H1 (cell line): ENCODE measurements at places on chromosomes 11 and 22. TPM values are rescaled to one million over a fixed set of nuclear protein-coding genes. Genes with fewer than 3 reads are reported as not detected.

- no peak overlapping the region for H3K27ac ChIP-seq
- no peaks in the 10 kb centered on the region for H3K27me3 ChIP-seq
- no peak for DNase-seq
- H3K4me3 ChIP-seq, result no peak overlapping the region
- H3K4me1 ChIP-seq, result peaks cover 9% of the 10 kb centered on the region
- no peaks in the 10 kb centered on the region for H3K36me3 ChIP-seq
Observed at GRCh38 chr11:131859538-131860210, 489.3 kb downstream of the NTM start.

DNA sequence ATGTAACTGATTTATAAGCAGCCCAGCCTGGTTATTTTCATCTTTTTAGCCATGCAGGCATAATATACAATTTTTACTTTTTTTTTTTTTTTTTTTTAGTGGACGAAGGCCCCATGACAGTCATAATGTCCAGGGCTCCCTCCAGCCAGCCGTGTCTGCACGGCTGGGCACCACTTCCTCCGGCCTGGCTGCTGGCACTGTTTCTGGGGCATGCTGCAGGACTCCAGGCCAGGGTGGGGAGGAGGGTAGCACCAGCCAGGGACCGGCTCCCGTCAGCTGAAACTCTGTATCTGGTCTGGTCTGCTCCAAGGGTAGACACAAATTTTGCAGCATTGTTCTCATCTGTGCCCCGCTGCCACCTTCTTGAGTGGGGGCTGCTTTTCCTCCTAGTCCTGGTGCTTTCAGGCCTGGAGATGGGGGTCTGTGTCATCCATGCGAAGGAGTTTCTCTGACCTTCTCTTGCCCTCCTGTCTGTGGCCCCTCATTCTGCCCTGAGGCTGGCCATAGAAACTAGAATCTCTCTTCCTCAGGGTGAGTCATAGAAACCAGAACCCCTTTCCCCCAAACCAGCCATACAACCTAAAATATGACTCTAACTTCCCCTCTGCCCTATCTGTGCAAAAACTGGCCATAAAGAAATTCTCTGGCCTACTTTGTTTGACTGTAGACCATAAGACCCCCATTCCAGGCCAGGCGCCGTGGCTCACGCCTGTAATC, 9.2 kb upstream of the RRP7A start:
- DNase-seq, result no peak
- no peak overlapping the region for H3K4me3 ChIP-seq
- H3K4me1 ChIP-seq, result no peaks in the 10 kb centered on the region
- H3K27ac ChIP-seq, result no peak overlapping the region

GRCh38 chr11:134132808-134133207, 63.9 kb downstream of the JAM3 start:
- DNase-seq, result no peak
- H3K36me3 ChIP-seq, result no peaks in the 10 kb centered on the region
- no peaks in the 10 kb centered on the region for H3K4me1 ChIP-seq

DNA sequence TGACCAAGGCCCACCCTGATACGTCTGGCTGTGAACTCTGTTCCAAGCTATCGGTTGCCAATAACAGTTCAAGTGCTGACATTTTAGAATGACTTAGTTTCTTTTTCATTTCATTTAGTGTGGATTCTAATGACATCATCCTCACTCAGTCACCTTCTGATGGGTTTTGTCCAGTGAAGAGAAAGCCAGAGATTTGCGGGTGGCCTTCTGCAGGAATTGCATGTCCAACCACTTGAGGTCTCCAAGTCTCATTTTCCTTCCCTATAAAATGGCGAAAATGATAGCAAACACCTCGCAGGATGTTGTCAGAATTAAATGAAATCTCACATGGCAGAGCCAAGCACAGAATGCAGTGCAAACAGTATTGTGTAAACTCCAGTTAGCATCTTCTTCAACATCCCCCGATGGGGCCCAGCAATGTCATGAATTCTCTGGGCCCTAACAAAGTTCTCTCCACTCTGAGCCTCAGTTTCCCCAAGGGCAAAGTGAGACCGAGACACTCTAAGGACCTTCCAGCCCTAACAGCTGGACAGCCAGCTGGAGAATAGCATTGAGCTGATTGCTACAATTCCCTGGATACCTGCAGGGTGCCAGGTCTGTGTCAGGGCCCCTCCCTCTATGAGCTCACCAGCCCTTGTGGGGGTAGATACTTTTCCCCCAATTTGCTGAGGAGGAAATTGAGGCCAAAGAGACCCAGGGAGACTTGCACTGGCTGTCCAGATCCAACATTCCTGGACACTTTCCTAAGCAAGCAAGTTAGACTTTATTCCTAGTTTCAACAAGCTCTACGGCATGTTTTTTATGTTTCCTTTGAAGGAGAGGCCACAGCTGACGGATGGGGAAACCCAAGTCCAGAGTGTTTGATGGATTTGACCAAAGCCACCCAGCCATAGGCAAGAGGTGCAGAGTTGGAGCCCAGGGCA, 286.7 kb downstream of the MN1 start:
- H3K4me1 ChIP-seq, result no peaks in the 10 kb centered on the region; the same call in none of the 2 replicates
- H3K36me3 ChIP-seq, result no peaks in the 10 kb centered on the region
- H3K27me3 ChIP-seq, result no peaks in the 10 kb centered on the region
- H3K4me3 ChIP-seq, result no peak overlapping the region

GRCh38 chr11:74310857-74311256, 583 bp downstream of the P4HA3 start:
- no peak overlapping the region for H3K27ac ChIP-seq
- no peaks in the 10 kb centered on the region for H3K4me1 ChIP-seq
- peaks cover 16% of the 10 kb centered on the region for H3K27me3 ChIP-seq
- DNase-seq, result no peak
- H3K4me3 ChIP-seq, result peak overlapping the region; percentile 59

GRCh38 chr22:30296324-30296723, 7.0 kb upstream of the CASTOR1 start:
- no peaks in the 10 kb centered on the region for H3K36me3 ChIP-seq
- no peak for DNase-seq
- H3K4me1 ChIP-seq, result no peaks in the 10 kb centered on the region
- H3K4me3 ChIP-seq, result no peak overlapping the region
- H3K27me3 ChIP-seq, result no peaks in the 10 kb centered on the region
- H3K27ac ChIP-seq, result no peak overlapping the region

GRCh38 chr22:39135092-39135896, 17.2 kb downstream of the CBX7 start:
- peaks cover 13% of the 10 kb centered on the region; the same call in 1 of the 2 replicates for H3K4me1 ChIP-seq
- H3K27me3 ChIP-seq, result no peaks in the 10 kb centered on the region
- no peak overlapping the region for H3K27ac ChIP-seq
- H3K4me3 ChIP-seq, result no peak overlapping the region

DNA sequence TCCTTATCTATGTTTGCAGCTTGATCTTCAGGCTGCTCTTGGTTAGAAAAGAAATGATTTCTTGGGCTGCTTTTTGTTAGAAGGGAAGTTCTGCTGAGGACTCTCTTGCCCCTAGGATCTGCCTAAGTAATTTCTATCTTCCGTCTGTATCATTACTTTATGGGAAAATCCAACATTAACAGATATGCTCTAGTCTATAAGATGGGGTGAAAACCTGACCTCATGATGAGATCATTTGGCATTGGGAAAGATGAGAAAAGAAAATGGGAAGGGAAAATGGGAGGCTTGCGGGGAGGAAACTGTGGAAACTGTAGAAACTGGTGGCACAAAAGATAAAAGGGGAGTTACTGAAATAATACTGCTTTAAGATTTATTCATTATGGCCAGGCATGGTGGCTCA, 63.6 kb downstream of the FDX1 start:
- peaks cover 6% of the 10 kb centered on the region for H3K4me1 ChIP-seq
- no peak overlapping the region for H3K4me3 ChIP-seq
- H3K27ac ChIP-seq, result no peak overlapping the region
- no peaks in the 10 kb centered on the region for H3K27me3 ChIP-seq

GRCh38 chr22:49290711-49291110, 537.0 kb downstream of the BRD1 start:
- no peak overlapping the region for H3K27ac ChIP-seq
- H3K36me3 ChIP-seq, result no peaks in the 10 kb centered on the region
- H3K4me3 ChIP-seq, result no peak overlapping the region
- H3K27me3 ChIP-seq, result 0 out of 2 replicates have a peak, but pooled peaks cover 2% of the 10 kb centered on the region
- no peak for DNase-seq

DNA sequence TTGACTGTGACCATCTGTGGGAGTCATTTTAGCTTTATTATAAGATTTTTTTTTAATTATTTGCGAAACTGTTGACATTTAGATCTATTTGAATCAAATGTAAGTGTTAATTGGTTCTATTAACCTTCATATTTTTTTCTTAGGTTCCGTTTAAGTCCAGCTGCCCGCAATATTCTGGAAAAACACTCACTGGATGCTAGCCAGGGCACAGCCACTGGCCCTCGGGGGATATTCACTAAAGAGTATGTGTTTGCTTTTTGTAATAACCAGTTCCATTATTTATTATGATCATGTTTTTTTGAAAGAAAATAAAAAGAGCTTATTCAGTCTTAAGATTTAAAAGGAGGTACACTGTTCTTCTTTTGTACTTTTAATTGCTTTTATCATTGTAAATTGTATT, 43.9 kb downstream of the PDHX start:
- H3K4me1 ChIP-seq, result no peaks in the 10 kb centered on the region
- no peak overlapping the region for H3K4me3 ChIP-seq
- no peak for DNase-seq
- no peaks in the 10 kb centered on the region for H3K27me3 ChIP-seq

DNA sequence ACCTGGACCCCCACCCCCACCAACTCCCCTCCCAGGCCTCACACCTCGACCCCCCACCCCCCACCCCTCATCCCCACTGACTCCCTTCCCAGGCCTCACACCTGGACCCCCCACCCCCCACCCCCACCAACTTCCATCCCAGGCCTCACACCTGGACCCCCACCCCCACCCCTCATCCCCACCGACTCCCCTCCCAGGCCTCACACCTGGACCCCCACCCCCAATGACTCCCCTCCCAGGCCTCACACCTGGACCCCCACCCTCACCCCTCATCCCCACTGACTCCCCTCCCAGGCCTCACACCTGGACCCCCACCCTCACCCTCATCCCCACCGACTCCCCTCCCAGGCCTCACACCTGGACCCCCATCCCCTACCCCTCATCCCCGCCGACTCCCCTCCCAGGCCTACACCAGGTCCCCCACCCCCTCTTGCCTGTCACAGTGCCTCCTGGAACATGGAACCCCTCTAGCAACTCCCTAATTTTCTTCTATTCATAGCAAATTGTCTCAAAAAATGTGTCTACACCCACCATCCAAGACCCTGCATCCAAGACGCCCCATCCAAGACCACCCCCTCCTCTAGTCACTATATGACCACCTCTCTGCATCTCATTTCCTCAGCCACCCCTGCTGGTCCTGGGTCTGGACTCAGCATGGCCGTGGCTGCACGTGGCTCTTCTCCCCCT, 36.9 kb upstream of the BRSK2 start:
- DNase-seq, result no peak
- no peaks in the 10 kb centered on the region for H3K27me3 ChIP-seq
- no peak overlapping the region for H3K27ac ChIP-seq
- no peaks in the 10 kb centered on the region for H3K4me1 ChIP-seq

DNA sequence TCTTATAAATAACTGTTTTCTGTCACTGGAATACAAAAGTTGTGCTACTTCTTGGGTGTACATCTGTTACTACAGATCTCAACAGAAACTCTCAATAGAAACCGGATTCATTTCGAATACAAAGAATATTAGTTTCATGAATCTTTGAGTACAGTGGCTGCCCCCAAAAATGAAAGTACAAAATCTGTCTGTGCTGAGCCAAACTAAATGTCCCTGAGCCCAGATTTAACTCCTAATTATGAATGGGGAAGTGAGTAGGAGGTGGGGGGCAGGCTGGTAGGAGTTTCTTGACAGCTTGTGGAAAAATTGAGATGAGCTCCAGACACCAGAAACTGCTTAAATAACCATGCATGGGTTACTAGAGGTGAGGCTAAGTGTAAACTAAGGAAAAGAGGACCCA, 41.6 kb downstream of the PITPNB start:
- H3K27ac ChIP-seq, result no peak overlapping the region
- peaks cover 10% of the 10 kb centered on the region for H3K36me3 ChIP-seq
- no peaks in the 10 kb centered on the region for H3K27me3 ChIP-seq
- no peak overlapping the region for H3K4me3 ChIP-seq
- no peaks in the 10 kb centered on the region for H3K4me1 ChIP-seq
- no peak for DNase-seq

GRCh38 chr11:47057365-47057764, 119.3 kb downstream of the ARFGAP2 start:
- H3K4me1 ChIP-seq, result peaks cover 7% of the 10 kb centered on the region
- no peaks in the 10 kb centered on the region for H3K36me3 ChIP-seq
- H3K27me3 ChIP-seq, result no peaks in the 10 kb centered on the region
- no peak for DNase-seq
- H3K4me3 ChIP-seq, result no peak overlapping the region

DNA sequence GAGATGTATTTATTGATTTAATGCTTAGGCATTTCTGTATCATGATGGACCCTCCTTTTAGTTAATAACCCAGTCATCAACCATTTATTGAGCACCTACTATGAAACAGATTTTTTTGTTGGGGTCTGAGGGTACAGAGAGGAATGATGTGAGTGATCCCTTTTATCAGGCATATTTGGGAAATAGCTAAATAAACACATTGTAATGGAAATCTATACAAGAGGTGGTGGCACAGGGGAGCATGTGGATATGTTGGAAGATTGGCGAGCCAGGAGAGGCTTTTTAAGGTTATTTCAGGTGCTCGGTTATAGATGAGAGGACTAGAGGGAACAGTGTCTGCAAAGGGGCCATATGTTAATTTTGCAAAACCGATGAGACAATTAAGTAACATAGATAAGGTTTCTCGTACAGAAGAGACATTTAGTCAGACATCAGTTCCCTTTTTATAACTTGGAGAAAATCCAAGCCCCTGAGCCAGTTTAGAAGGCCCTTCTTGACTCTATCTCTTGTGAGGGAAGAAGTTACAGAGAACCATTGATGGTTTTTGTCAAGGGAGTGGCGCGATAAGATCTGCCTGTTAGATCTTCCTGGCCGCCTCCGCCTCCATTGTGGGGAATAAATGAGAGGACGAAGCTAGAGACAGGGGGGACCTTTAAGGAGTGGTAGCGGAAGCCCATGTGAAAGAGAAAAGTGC, 2.0 kb downstream of the ATXN10 start:
- peaks cover 11% of the 10 kb centered on the region; the same call in 1 of the 2 replicates for H3K4me1 ChIP-seq
- H3K27ac ChIP-seq, result no peak overlapping the region
- peak overlapping the region; percentile 84 for H3K4me3 ChIP-seq
- no peaks in the 10 kb centered on the region for H3K36me3 ChIP-seq
- DNase-seq, result no peak
- no peaks in the 10 kb centered on the region for H3K27me3 ChIP-seq

- no peaks in the 10 kb centered on the region for H3K36me3 ChIP-seq
- DNase-seq, result no peak
- no peak overlapping the region for H3K27ac ChIP-seq
- no peaks in the 10 kb centered on the region for H3K27me3 ChIP-seq
- H3K4me1 ChIP-seq, result peaks cover 4% of the 10 kb centered on the region
- H3K4me3 ChIP-seq, result no peak overlapping the region
Observed at GRCh38 chr11:34977089-34977912, 60.9 kb downstream of the PDHX start.

Gene LGALS12
- 2.9 and 3.2 TPM in 2 replicates for polyA plus RNA-seq

Gene VWA5A
- polyA plus RNA-seq, result 8.7 and 12.5 TPM in 2 replicates

Gene LMO2
- polyA plus RNA-seq, result 1.2 and 1.6 TPM in 2 replicates

Gene FKBP2
- polyA plus RNA-seq, result 52.5 and 67.3 TPM in 2 replicates

Gene CECR2
- polyA plus RNA-seq, result 18.3 and 22.2 TPM in 2 replicates

Gene SERPIND1
- not detected in 2 replicates for polyA plus RNA-seq

Gene DDTL
- polyA plus RNA-seq, result 2.2 and 3.1 TPM in 2 replicates

Gene AP5B1
- 7.6 and 10.3 TPM in 2 replicates for polyA plus RNA-seq

Gene RCOR2
- polyA plus RNA-seq, result 54.6 and 75.9 TPM in 2 replicates

Gene MAPK8IP2
- polyA plus RNA-seq, result 1.5 and 1.7 TPM in 2 replicates

Gene SCO2
- polyA plus RNA-seq, result 2.0 and 2.5 TPM in 2 replicates

Gene OR52N4
- polyA plus RNA-seq, result 3.5 and 3.7 TPM in 2 replicates

Gene KRTAP5-8
- polyA plus RNA-seq, result 0.06 TPM in 1 of 2 replicates, not detected in the other

Gene CFAP300
- 1.1 and 2.8 TPM in 2 replicates for polyA plus RNA-seq

Gene DBX1
- 0.05 TPM in 1 of 2 replicates, not detected in the other for polyA plus RNA-seq

Gene OR51B4
- polyA plus RNA-seq, result not detected in 2 replicates

Gene SYTL2
- 1.1 and 1.3 TPM in 2 replicates for polyA plus RNA-seq
